Mammary epithelial cell (primary cell): ENCODE measurements at places on chromosomes 1 and 21. TPM values are rescaled to one million over a fixed set of nuclear protein-coding genes. Genes with fewer than 3 reads are reported as not detected.

TNFSF18 gene
- not detected in 2 replicates for total RNA-seq

GRCh38 chr1:32767156-32767555 lies 50.0 kb downstream of the YARS1 start:
- no peak for DNase-seq

GRCh38 chr1:243316366-243316989 lies 60.6 kb downstream of the SDCCAG8 start:
- DNase-seq = no peak

- DNase-seq = no peak
Measured at GRCh38 chr1:191174298-191174697, 696.6 kb upstream of the BRINP3 start.

- DNase-seq = no peak
Measured at GRCh38 chr1:230919207-230919606, 50.9 kb upstream of the C1orf198 start.

SERINC2 gene
- total RNA-seq = 583 and 595 TPM in 2 replicates

TNNT2 gene
- total RNA-seq = 0.83 TPM
